Stimulated activated CD8-positive, alpha-beta memory T cell treated with anti-CD3 and anti-CD28 coated beads, Interleukin-4, amount 100 ng/mL, for 1 hour (primary cell): ENCODE measurements at places on chromosomes 5 and 9.

- DNase-seq = no peak
Observed at GRCh38 chr5:144356489-144356888, 185.8 kb downstream of the KCTD16 start.

DNA sequence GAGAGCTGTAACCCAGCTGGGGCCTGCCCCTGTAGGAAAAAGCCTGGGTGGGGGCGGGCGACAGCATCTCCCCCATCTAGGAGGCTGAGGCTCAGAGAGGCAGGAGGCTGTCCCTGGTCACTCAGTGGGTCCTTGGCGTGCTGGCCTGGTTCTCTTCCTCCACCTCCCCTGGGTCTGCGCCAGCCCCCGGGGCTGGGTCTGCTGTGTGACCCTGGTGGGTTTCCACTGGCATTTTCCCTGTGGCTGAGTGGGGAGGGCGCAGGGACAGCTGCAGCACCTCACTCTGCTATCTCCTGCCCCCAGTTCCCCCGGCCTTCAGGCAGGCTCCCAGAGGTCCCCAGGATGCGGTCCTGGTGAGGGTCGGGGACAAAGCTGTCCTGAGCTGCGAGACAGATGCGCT lies 59.5 kb upstream of the ASS1 start:
- no peak for DNase-seq

DNA sequence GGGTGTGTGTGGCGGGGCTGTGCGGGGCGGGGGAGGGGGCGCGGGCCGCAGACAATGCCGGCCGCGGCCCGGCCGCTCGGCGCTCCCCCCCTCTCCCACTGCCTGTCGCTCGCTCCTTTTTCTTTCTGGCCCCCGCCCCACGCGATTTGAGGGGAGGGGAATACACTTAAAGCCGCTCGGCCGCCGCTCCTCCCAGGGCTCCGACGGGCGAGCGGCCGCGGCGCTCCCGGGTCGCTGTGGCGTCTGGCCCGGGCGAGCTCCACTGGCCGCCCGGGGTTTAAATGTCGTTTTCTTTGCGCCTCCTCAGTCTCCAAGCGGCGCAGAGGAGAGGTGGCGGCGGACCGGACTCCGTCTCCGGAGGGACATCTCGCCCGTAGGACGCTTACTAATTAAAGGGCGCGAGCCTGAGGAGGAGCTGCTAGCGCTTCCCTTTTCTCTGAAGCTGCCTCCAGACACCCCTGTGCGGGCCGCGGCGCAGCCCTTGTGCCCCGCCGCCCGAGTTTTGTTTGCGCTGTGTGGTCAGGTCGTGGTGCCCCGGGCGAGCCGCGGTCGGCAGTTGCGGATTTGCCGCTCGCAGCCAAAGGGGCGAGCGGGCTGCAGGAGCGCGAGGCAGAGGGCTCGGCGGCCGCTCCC lies 1.4 kb downstream of the ZSWIM6 start:
- no peak for DNase-seq

GRCh38 chr5:64384765-64385164 lies 121.0 kb upstream of the RGS7BP start:
- DNase-seq = no peak

- DNase-seq = no peak
Observed at GRCh38 chr9:87910821-87911220, 6.9 kb upstream of the SPATA31C1 start.

DNA sequence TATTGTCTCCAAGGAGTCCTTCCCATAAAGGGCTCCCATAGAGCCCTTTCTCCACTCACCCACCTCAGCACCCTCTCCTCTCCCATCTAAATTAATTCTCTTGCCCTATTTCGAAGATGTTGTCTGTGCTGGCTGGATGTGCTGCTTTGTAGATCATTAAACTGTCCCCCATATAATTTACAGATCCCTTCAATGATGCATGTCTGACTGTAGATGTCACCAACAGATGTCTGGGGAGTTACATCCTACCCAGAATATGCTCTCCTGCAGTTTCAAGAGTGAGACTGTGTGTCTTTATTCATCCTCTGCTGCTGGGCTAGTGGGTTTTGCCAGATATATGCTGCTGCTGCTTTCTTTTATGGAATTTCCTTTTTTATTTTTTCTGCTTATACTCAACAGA lies 351.2 kb downstream of the MLLT3 start:
- DNase-seq = no peak

- no peak for DNase-seq
Observed at GRCh38 chr5:157578079-157578780, 2.7 kb upstream of the ADAM19 start.

GRCh38 chr5:61200582-61201155 lies 38.4 kb upstream of the SMIM15 start:
- no peak for DNase-seq

DNA sequence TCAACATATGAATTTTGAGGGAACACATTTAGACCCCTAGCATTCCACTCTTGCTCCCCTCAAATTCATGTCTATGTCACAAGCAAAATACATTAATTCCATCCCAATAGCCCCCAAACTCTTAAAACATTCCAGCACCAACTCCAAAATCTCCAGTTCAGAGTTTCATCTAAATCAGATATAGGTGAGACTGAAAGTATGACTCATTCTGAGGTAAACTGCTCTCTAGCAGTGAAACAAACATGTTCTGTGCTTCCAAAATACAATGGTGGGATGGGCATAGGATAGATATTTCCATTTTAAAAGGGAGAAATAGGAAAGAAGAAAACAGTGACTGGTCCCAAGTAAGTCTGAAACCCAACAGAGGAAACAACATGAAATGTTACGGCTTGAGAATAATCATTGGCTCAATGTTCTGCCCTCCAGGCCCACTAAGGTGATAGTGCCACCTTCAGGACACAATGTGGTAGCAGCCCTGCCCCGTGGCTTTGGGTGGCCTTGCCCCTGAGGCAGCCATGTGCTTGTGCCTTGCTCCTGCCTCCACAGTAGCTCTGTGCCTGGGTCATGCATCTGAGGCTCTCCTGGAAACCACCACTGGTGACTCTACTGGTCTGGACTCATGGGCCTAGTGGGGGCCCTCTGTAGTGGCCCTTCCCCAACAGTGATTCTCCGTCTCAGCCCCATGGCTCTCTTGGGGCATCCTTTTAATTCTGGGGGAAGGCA lies 36.4 kb upstream of the IPPK start:
- no peak for DNase-seq

DNA sequence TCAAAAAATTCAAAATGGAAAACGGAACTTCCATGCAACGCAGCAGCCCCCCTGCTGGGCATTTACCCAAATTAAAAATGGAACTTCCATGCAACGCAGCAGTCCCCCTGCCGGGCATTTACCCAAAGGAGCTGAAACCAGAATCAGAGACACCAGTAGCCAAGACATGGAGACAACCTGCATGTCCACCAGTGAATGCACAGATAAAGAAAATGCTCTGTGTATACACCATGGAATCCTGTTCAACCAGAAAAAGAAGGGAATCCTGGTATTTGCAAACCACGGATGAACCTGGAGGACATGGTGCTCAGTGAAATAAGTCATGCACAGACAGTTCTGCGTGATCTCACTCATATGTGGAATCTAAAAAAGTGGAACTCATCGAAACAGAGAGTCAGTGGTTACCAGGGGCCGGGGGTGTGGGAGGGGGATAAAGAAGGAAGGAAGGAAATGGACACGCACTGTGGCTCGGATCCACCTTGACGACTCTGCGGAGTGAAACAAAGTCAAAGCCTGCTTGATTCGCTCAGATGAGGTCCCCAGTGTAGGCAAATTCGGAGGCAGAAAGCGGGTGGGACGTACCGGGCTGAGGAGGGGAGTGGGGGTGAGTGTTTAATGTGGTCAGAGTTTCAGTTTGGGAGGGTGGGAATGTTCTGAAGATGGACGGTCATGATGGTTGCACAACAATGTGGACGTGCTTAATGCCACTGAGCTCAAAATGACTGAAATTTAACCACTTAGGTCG lies 40.2 kb upstream of the EXOC3 start:
- no peak for DNase-seq

- no peak for DNase-seq
Observed at GRCh38 chr5:172909931-172910502, 49.2 kb upstream of the RPL26L1 start.
